ENCODE measurements at places on chromosomes 1 and 21. TPM values are rescaled to one million over a fixed set of nuclear protein-coding genes. Genes with fewer than 3 reads are reported as not detected.

NMNAT2 gene
- 58.3 TPM for total RNA-seq

AVPR1B gene
- total RNA-seq: not detected

SPATA46 gene
- not detected for total RNA-seq

OVAAL gene
- total RNA-seq: not detected

LMX1A gene
- total RNA-seq: not detected

FAM43B gene
- 0.74 TPM for total RNA-seq

DRAXIN gene
- total RNA-seq: 122 TPM

CHRM3 gene
- 21.4 TPM for total RNA-seq

LRRC38 gene
- total RNA-seq: under 0.01 TPM

TIAM1 gene
- 24.3 TPM for total RNA-seq

PRELP gene
- 0.49 TPM for total RNA-seq

OR10Z1 gene
- not detected for total RNA-seq

TNNT2 gene
- total RNA-seq: 0.25 TPM

SMYD2 gene
- 28.0 TPM for total RNA-seq

HAO2 gene
- total RNA-seq: not detected

ZMYND12 gene
- total RNA-seq: 0.25 TPM

TSPAN1 gene
- total RNA-seq: 0.74 TPM

MMEL1 gene
- 7.6 TPM for total RNA-seq

BMP8A gene
- total RNA-seq: 0.25 TPM

SPRR2B gene
- total RNA-seq: not detected

DPH2 gene
- 12.3 TPM for total RNA-seq

FALEC gene
- not detected for total RNA-seq

PPIAL4G gene
- total RNA-seq: 0.25 TPM

CXADR gene
- 255 TPM for total RNA-seq

C1orf94 gene
- 0.25 TPM for total RNA-seq

RNU1-2 gene
- 73,230 TPM for total RNA-seq

PKP1 gene
- total RNA-seq: 0.25 TPM

MFAP2 gene
- 5.9 TPM for total RNA-seq

ZNF436 gene
- 73.0 TPM for total RNA-seq

ADORA3 gene
- total RNA-seq: 0.74 TPM

NLRP3 gene
- 0.74 TPM for total RNA-seq

DISP1 gene
- 7.1 TPM for total RNA-seq

ASTN1 gene
- total RNA-seq: 72.5 TPM

SELENOF gene
- 84.6 TPM for total RNA-seq

NIBAN1 gene
- total RNA-seq: 2.5 TPM

CD2 gene
- not detected for total RNA-seq

C1orf210 gene
- not detected for total RNA-seq

MRAP gene
- not detected for total RNA-seq

MCOLN2 gene
- not detected for total RNA-seq

S100A9 gene
- 20.2 TPM for total RNA-seq

MX2 gene
- 0.98 TPM for total RNA-seq

SYDE2 gene
- total RNA-seq: 8.4 TPM

NIT1 gene
- 9.8 TPM for total RNA-seq

ELF3 gene
- 0.74 TPM for total RNA-seq

MFSD2A gene
- total RNA-seq: 18.7 TPM

ATP1A2 gene
- total RNA-seq: 93.2 TPM

UQCRHL gene
- total RNA-seq: 1.2 TPM

PMVK gene
- total RNA-seq: 13.5 TPM

OR2T35 gene
- total RNA-seq: not detected

KIF26B gene
- 19.7 TPM for total RNA-seq

GALNT2 gene
- 53.1 TPM for total RNA-seq

FCRLA gene
- total RNA-seq: 0.49 TPM

GJA8 gene
- total RNA-seq: not detected

AK2 gene
- 27.8 TPM for total RNA-seq

ZNF593OS gene
- total RNA-seq: not detected

OR2G6 gene
- not detected for total RNA-seq
